Adrenal gland (tissue), 19 donors: ENCODE measurements at places on chromosomes 1 and 21.

- DNase-seq: no peak
Measured at GRCh38 chr1:217388522-217389065, 242.3 kb downstream of the GPATCH2 start.

- DNase-seq: no peak
Measured at GRCh38 chr1:68485431-68486022, 11.4 kb downstream of the DEPDC1 start.

DNA sequence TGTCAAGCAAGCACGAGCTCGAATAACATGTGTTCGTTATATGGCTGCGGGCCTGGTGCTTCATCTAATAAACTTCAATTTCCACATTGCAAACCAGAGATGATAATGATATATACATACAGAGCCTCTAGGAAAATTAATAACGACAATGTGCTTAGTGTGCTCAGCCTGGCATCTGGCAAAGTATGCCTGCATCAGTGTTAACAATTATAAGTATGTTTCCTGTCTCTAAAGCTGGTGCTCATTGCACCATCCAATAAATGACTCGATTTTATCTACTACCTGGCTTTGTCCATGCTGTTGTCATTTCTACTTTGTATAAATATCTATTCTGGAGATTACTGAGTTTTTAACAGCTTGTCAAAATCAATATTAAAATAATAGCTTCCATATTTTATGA lies 1402.6 kb downstream of the MRPL39 start:
- DNase-seq: no peak

- peak; percentile 72 for DNase-seq
Measured at GRCh38 chr1:160124705-160125478, 9.3 kb downstream of the ATP1A2 start.
